ENCODE measurements at places on chromosomes 11 and 22. TPM values are rescaled to one million over a fixed set of nuclear protein-coding genes. Genes with fewer than 3 reads are reported as not detected.

Gene SAA2
- total RNA-seq = 77.4 TPM

GRCh38 chr11:111604392-111605009 lies 2.3 kb downstream of the SIK2 start:
- no peak for DNase-seq

Gene NLRP14
- not detected for total RNA-seq

DNA sequence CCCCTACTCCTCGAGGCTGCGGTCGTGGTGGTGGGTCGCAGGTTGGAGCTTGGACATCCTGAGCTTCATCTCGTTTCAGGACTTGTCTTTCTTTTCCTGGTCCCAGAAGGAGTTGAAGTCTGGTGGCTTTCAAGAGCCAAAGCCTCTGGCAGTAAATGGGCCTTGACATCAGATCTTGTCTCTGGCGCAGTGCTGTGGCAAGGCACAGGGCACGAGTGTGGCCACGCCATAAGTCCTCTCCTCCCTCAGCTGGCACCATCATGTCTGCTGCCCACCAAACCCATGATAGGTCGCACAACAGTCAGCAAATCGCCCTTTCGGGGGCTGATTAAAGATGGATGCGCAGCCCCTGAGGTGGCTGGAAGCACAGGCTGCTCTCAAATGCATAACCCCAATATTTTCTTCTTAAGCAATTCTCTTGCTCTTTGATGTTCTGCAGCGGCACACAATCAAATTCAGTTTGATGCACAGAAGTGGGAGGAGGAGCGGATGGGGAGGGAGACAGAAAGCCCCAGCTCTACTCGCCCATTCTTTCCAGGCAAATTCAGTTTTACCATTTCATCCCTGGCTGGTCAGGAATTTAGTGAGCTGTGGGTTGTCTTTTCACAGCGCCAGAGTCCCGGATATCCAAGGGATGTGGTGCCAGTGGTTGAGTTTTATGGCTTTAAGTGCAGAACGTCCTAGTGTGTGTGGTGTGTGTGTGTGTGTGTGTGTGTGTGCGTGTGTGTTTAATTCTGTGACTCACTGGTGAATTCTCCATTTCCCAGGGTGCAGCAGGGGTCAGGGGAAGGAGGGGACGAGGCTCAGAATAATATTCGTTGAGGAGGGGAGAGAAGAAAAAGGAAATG lies 162.0 kb downstream of the DSCAML1 start:
- no peak for DNase-seq

- DNase-seq = no peak
These were observed 1.0 kb upstream of the BTG4 start for GRCh38 chr11:111513240-111513605.

GRCh38 chr11:117177534-117178209 lies 871 bp upstream of the SIDT2 start:
- no peak for DNase-seq

GRCh38 chr11:110525883-110526282 lies 96.1 kb downstream of the FDX1 start:
- no peak for DNase-seq

GRCh38 chr11:96567667-96568066 lies 177.9 kb downstream of the JRKL start:
- no peak for DNase-seq

GRCh38 chr11:86592047-86592591 lies 80.3 kb downstream of the ME3 start:
- DNase-seq = no peak

- no peak for DNase-seq
These were observed 40.8 kb downstream of the GAB2 start for GRCh38 chr11:78376858-78377257.

- DNase-seq = no peak
These were observed 60.0 kb downstream of the FAM181B start for GRCh38 chr11:82673631-82674030.

GRCh38 chr11:114250993-114251814 lies 45.0 kb upstream of the NNMT start:
- no peak for DNase-seq

GRCh38 chr11:67262731-67263675 lies 3.3 kb upstream of the GRK2 start:
- DNase-seq = peak; percentile 92

DNA sequence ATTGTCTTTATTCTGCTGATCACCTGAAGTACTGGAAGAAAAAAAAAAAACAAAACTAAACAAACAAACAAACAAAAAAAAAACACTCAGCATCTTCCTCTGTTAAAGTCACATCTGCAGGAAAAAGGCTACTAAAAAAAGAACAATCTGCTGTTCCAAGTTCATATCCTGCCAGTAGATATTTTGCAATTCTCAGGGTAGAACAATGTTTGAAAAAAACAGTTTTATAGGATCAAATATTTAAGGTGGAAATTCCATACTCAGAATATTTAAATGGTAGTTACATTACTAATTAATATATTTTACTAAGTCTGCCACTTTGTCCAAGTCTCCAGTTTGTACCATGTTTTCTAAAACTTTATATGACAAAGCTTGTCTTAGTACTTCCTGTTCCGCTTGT lies 175.2 kb downstream of the SBF2 start:
- no peak for DNase-seq

Gene UBQLNL
- not detected for total RNA-seq

GRCh38 chr11:76251226-76251575 lies 44.9 kb upstream of the WNT11 start:
- no peak for DNase-seq

- DNase-seq = peak; percentile 78
These were observed 972 bp upstream of the TSSC4 start for GRCh38 chr11:2399488-2400068.

- no peak for DNase-seq
These were observed 4.4 kb upstream of the RNF169 start for GRCh38 chr11:74744277-74744676.

Measured in ascending aorta (tissue), 2 donors.